ENCODE measurements at places on chromosomes 2 and 18.

DNA sequence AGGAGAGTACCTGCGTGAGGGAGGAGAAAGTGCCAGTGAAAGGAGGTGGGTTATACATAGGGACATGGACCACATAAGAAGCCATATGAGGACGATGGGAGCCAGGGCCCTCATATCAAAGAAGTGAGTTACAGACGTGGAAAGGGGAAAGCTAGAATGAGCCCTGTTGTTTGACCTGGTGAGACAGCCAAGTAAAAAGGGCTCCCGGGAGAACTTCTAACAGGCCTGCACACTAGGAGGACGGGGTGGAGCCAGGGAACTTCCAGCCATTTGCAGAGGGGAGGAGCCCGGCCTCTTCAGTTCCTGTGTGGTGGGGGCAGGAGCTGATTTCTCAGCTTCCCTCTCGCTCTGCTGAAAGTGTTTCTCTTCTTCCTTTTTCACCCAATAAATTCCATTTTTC is 84.1 kb upstream of the SLC66A3 start:
- peak; percentile 6 for DNase-seq

GRCh38 chr18:35158728-35159450 is 81.9 kb upstream of the ZNF397 start:
- peak; percentile 55 for DNase-seq

- no peak for DNase-seq
Observed at GRCh38 chr18:10247742-10248082, 206.7 kb upstream of the APCDD1 start.

DNA sequence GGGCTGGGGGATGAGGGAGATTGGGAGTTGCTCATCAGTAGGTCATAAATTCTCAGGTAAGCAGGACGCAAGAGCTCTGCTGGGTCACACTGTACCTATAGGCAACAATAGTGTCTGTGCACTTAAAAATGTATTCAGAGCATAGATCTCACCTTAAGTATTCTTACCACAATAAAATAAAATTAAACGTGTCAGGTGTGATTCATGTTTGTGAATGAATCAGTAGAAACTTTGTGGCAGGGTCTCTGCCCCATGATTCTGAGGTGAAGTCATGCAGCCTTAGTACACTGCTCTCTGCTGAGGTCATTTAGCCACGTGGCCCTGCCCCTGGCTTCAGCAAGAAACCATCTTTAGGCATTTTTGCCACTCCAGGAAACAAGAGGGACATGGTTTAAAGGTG is 253.8 kb downstream of the FBXO15 start:
- no peak for DNase-seq

DNA sequence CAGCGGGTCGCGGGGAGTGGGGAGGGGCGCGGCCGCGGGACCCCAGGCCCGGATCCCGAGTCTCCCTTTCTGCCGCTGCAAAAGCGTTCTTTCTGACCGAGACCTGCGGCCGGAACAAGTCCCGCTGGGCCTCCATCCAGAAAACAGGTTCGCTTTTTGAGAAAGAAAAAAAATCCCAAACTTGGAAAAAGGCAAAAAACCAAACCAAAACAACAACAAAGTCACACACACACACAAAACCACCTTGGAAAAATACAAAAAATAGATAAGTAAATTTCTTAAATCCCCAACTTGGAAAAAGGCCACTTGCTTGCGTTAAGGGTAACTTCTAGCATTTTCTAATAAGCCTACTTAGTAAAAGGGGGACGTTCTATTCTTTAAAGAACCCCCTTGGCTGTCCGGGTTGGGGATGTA is 250 bp upstream of the CHST10 start:
- peak; percentile 23 for DNase-seq

GRCh38 chr18:70489986-70490933 is 201.4 kb downstream of the SOCS6 start:
- peak; percentile 88 for DNase-seq

- DNase-seq, result no peak
Observed at GRCh38 chr2:162258169-162258568, 14.9 kb upstream of the FAP start.

- no peak for DNase-seq
Observed at GRCh38 chr2:226554701-226555100, 244.9 kb downstream of the IRS1 start.

GRCh38 chr2:76730021-76730420 is 792.2 kb downstream of the LRRTM4 start:
- no peak for DNase-seq

DNA sequence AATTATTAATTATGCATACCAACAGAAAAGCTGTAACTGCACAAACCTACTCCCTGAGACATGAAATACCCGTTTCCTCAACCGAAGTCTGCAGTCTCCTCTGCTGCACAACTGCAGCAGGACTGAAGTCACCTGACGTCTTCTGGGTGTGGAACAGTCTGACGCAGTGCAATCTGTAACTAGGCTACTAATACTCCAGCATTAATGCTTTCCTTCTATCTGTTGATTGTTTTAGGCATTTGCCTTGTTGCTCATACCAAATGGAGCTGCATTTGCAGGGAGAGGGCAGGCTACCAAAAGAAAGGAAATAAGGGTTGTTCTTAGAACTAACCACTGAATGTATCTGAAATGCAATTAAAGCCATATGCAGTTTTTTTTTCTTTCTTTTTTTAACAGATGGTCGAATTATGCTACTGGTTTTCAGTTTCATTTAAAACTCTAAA is 40.1 kb downstream of the RTN4 start:
- DNase-seq, result peak; percentile 86

DNA sequence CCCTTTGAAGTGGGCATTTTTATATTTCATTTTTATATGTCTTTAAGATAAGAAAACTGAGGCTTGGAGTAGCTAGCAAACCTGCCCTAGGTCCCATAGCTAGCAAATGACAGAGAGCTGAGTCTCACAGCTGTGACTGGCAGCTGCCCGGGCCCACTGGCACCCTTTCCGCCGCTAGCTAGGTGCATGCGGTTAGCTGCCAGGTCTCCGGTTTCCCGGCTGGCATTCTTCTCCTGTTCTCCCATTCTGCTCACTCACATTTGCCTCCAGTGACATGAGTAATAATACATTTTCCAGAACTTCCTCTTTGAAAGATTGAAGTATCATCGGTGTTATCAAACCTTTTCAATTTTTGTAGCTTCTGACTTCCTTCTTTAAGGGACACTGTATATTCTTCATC is 38.7 kb downstream of the MTCL1 start:
- no peak for DNase-seq

DNA sequence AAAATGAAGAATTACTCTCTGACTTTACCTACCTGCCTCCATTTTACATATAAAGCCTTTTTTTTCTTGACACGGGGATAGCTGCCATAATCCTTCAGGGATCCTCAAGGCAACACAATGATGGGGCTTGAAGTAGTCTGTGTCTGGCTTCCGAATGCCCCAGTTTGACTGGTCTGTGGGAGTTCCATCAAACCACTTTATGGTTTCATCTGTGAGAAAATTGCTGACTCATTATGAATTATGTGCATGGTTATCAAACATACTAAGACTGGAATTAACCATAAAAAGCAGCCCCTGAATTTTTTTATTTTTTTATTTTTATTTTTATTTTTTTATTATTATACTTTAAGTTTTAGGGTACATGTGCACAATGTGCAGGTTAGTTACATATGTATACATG is 117.5 kb downstream of the PLA2R1 start:
- DNase-seq, result peak; percentile 50

DNA sequence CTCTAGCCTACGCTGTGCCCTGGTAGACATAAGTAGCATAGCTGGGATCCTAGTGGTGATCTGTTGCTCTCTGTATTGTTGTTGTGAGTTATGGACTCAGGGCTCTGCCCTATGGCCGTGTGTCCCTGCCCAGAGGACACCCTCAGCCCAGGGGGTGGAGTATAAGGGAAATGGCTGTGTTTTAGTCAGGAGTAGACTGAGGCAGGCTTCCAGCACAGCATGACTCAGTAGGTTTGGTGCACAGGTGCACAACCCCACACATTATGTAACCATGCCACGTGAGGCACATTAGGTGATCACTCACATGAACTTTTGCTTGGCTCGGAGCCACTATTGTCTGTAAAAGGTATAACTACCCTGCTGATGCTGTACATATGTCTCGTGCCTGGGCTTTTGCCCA is 59.9 kb upstream of the PEX13 start:
- no peak for DNase-seq

- no peak for DNase-seq
Observed at GRCh38 chr2:236889791-236890704, 195.6 kb upstream of the COPS8 start.

- no peak for DNase-seq
Observed at GRCh38 chr2:188884517-188884916, 89.7 kb upstream of the COL3A1 start.

- peak; percentile 30 for DNase-seq
Observed at GRCh38 chr2:171824086-171824485, 70.0 kb downstream of the SLC25A12 start.

DNA sequence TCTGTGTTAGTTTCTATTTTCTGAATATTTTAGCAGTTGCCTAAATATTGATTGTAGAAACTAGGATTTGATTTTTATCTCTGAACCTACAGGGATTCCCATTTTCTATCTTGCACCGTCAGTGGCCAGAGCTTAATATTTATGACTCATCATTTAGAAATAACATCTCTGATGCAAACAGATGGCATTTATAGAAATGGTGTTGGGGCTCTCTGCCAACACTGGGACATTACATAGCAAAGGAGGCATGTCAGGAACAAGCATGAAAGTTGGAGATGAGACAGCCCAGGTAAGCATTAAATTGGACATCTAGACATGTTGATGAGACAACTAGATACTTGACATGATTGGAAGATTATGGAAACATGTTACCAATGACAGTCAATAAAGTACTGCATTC is 165.3 kb upstream of the SYT4 start:
- no peak for DNase-seq

DNA sequence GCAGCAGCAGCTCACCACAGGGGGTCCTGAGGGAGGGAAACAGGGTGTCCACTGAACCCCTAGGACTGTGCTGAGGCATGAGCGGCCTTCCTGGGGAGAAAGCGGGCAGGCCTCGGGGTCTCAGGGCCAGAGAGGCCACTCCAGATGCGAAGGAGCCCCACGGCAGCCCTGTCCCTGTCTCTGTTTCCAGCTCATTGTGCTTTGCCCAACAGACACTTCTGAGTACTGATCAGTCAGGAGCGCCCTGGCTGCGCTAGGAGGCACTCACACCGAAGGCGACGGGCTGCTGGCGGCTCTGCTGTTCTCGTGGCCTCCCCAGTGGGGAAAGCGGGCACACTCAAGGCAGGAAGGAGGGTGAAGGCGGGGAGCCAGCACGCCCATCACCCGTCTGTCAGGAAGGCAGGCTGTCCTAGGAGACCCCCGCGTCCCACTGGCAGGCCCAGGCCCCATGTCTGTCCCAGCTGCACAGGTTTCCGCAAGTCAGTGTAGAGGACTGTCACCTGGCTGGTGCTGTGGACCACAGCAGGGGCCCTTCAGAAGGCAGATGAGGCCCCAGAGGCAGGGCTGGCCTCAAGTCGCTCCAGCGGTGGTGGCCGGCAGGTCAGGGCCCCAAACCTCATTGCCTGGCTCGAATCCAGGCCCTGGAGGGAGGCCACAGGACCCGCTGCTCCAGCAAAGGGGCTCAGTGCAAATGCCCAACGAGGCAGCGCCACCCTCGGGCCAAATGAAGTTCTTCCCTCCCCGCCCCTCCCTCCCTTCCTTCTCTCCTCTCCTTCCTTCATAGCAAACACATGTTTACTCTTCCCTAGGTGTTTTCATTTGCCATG is 6.8 kb downstream of the ESPNL start:
- peak; percentile 49 for DNase-seq

DNA sequence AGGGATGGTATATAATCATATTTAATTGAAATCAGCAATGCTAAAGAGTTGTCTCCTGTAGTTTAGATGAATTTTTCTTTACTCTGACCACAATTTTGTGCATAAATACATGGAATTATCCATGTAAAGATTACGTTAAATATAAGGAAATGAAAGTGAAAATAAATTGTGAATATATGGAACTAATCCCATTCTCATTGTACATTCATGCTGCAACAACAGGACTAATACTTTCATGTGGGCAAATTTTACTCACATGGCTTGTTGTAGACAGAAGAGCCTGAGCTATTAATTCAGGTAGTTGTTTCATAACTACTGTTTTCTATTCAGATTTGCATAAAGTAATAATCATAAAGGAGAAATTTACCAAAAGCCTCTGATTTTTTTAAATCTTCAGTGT is 357.8 kb downstream of the ARHGAP15 start:
- DNase-seq, result no peak

- no peak for DNase-seq
Observed at GRCh38 chr18:57569133-57569532, 17.4 kb downstream of the FECH start.

DNA sequence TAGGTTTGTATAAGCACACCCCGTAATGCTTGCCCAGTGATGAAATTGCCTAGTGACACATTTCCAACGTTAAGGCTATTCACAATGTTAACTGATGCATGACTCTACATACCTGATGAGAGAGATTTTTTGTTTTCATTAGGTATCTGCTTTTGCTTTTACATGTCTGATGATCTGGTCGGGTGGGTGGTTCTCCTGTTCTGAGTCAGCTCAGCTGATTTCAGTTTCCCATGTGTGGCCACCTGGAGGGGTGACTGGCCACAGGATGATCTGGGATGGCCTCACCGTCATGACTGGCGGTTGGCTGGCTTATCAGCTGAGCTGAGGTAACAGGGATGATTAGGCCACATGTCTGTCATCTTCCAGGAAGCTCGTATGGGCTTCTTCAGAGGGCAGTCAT is 33.8 kb upstream of the ACYP2 start:
- peak; percentile 62 for DNase-seq

GRCh38 chr2:137947728-137948336 is 16.4 kb upstream of the HNMT start:
- DNase-seq, result peak; percentile 83

- peak; percentile 5 for DNase-seq
Observed at GRCh38 chr18:52670896-52671295, 330.9 kb downstream of the DCC start.
